ENCODE measurements at places on chromosomes 12 and 14.

- no peak for DNase-seq
These were observed 7.3 kb downstream of the ERBB3 start for GRCh38 chr12:56087220-56087619.

GRCh38 chr14:76829013-76829365 is 2.8 kb downstream of the LRRC74A start:
- DNase-seq, result no peak

GRCh38 chr12:120144215-120144614 is 27.7 kb upstream of the RAB35 start:
- no peak for DNase-seq

- no peak for DNase-seq
These were observed 244.2 kb upstream of the OR4E1 start for GRCh38 chr14:21917699-21918436.

GRCh38 chr12:74152370-74152769 is 385.3 kb upstream of the ATXN7L3B start:
- no peak for DNase-seq

DNA sequence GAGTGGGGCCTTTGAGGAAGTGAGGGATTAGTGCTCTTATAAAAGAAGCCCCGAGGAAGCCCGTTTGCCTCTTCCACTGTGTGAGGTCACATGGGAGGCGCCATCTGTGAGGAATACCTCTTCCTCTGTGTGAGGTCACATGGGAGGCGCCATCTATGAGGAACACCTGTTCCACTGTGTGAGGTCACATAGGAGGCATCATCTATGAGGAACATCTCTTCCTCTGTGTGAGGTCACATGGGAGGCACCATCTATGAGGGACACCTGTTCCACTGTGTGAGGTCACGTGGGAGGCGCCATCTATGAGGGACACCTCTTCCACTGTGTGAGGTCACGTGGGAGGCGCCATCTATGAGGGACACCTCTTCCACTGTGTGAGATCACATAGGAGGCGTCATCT is 69.7 kb downstream of the SLC24A4 start:
- DNase-seq, result no peak

GRCh38 chr14:101772770-101773169 is 11.3 kb downstream of the PPP2R5C start:
- no peak for DNase-seq

GRCh38 chr12:57148469-57149244 is 1.2 kb upstream of the LRP1-AS start:
- DNase-seq, result no peak

GRCh38 chr12:38998887-38999482 is 93.6 kb upstream of the CPNE8 start:
- DNase-seq, result no peak

DNA sequence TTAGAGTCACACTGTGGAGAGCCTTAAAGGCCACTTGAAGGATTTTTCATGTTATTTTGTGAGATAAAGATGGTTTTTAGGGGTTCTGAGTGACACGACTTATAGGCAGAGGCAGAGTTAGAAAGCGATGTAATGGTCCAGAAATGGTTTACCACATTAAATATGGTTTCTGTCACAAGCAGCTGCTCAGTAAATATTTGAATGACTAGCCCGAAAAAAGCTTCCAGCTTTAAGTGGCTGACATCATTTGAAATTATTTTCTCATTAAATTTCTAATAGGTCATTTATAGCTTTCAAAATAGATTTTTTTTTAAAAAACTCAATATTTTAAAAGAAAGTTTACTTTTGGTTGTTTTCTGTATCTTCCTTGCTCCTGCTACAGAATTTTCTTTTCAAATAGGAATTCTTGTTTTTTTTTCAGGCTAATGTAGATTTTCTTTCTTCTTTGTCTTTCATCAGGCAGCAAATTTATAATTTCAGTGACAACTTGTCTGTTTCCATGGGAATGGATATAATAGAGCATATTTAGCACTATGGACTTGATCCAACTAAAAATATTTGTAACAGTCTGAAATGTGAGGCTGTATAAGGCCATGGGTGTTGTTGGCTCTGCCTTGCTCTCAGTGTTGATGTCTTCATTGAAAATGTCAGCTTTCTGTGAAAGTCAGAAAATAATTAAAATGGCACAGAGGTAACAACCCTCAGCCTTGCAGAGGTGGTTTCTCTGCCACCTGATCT is 700.0 kb downstream of the TMTC2 start:
- DNase-seq, result no peak
